B cell (primary cell): ENCODE measurements at places on chromosomes 1 and 21. TPM values are rescaled to one million over a fixed set of nuclear protein-coding genes. Genes with fewer than 3 reads are reported as not detected.

GRCh38 chr1:242187171-242187570 lies 188.3 kb upstream of the MAP1LC3C start:
- no peak overlapping the region for H3K4me3 ChIP-seq
- H3K27ac ChIP-seq = no peak overlapping the region
- H3K4me1 ChIP-seq = no peaks in the 10 kb centered on the region
- H3K36me3 ChIP-seq = no peaks in the 10 kb centered on the region

- H3K4me1 ChIP-seq = no peaks in the 10 kb centered on the region
- no peak overlapping the region for H3K27ac ChIP-seq
- no peak for DNase-seq
- no peak overlapping the region for H3K4me3 ChIP-seq
- no peaks in the 10 kb centered on the region for H3K27me3 ChIP-seq
- H3K36me3 ChIP-seq = no peaks in the 10 kb centered on the region
These were observed 55.5 kb upstream of the ESRRG start for GRCh38 chr1:216778737-216779136.

DNA sequence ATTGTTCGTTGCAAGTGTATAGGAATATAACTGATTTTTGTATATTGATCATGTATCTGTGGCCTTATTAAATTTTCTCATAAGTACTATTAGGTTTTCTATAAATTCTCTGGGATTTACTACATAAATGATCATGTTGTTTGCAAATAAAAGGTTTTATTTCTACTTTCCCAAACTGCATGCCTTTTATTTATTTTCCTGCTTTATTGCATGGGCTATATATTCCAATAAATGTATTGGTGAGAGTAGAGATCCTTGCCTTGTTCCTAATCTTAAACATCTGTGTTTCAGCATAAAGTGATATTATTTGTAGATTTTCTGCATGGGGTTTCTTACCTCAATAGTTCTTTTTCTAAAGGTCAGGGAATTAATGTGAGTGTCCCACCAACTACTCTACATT lies 107.0 kb upstream of the CD55 start:
- no peak overlapping the region for H3K27ac ChIP-seq
- H3K27me3 ChIP-seq = no peaks in the 10 kb centered on the region
- DNase-seq = no peak
- H3K4me3 ChIP-seq = no peak overlapping the region

- H3K27ac ChIP-seq = no peak overlapping the region
- no peaks in the 10 kb centered on the region for H3K36me3 ChIP-seq
- no peak overlapping the region for H3K4me3 ChIP-seq
- no peaks in the 10 kb centered on the region for H3K4me1 ChIP-seq
- DNase-seq = no peak
- H3K27me3 ChIP-seq = no peaks in the 10 kb centered on the region
These were observed 22.4 kb upstream of the LEPR start for GRCh38 chr1:65398083-65398482.

DNA sequence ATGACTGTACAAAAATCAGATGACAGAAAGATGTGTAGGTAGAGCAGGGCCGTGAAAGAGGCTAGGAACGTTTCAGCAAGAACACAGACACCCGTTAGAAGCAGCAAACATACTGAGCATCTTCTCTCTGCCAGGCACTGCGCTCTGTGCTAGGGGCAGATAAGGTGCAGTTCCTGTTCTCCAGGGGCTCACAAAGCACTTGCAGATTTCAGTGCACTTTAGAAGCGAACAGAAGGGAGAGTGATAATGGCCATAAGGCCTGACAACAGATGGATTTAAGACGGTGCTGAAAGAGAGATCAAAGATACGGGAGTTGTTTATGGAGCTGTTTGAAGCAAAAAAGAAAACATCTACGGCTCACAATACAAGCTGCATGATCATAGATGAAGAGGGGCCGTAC lies 200.3 kb upstream of the FOXD3 start:
- H3K4me3 ChIP-seq = no peak overlapping the region
- H3K27ac ChIP-seq = no peak overlapping the region
- no peaks in the 10 kb centered on the region for H3K36me3 ChIP-seq
- no peaks in the 10 kb centered on the region for H3K4me1 ChIP-seq
- no peaks in the 10 kb centered on the region for H3K27me3 ChIP-seq
- DNase-seq = peak; percentile 1

CFAP107 gene
- not detected in 2 replicates for total RNA-seq

GRCh38 chr1:203031467-203031866 lies 5.2 kb downstream of the PPFIA4 start:
- H3K4me3 ChIP-seq = no peak overlapping the region
- peaks cover 9% of the 10 kb centered on the region for H3K4me1 ChIP-seq
- no peak overlapping the region for H3K27ac ChIP-seq
- H3K36me3 ChIP-seq = no peaks in the 10 kb centered on the region
- no peaks in the 10 kb centered on the region for H3K27me3 ChIP-seq

DNA sequence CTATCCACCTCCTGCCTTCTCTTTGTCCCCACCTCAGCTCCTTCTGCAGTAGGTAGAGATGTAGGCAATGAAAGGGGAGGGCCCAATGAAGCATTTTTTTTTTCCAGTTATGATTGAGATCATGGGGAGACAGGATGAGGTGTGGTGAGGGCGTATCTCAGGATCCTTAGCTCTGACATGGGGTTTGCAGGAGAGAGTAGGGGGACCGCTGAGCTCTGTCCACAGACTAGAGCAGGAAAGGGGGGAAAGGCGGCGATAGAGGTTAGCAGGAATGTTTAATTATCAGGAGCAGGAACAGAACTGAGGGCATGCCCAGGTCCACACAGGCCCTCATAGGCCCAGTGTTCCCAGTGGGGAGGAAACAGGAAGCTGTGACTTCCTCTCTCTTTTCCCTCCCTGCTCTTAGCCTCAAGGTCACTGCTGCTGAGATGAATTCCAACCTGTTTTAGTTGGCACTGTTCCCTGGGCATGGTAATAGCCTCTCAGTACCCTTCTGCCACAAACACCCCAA lies 901 bp upstream of the RXFP4 start:
- DNase-seq = no peak
- H3K36me3 ChIP-seq = no peaks in the 10 kb centered on the region
- no peaks in the 10 kb centered on the region for H3K27me3 ChIP-seq
- H3K4me1 ChIP-seq = peaks cover 75% of the 10 kb centered on the region
- peak overlapping the region; percentile 52 for H3K27ac ChIP-seq
- no peak overlapping the region for H3K4me3 ChIP-seq

- H3K27me3 ChIP-seq = no peaks in the 10 kb centered on the region
- H3K4me3 ChIP-seq = no peak overlapping the region
- H3K36me3 ChIP-seq = no peaks in the 10 kb centered on the region
- no peaks in the 10 kb centered on the region for H3K4me1 ChIP-seq
- DNase-seq = no peak
These were observed 389.5 kb upstream of the PROX1 start for GRCh38 chr1:213598263-213598662.

DNA sequence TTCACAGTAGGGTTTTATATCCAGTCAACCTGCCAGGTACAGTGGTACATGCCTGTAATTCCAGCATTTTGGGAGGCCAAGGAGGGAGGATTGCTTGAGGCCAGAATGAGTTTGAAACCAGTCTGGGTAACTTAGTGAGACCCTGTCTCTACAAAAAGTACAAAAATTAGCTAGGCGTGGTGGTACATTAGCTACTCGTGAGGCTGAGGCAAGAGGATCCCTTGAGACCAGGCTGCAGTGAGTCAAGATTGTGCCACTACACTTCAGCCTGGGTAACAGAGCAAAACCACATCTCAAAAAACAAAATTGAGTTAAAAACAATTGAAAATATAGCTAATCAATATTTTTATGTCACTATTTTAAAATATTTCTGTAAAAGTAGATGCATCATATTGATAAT lies 33.2 kb downstream of the DDI2 start:
- no peak overlapping the region for H3K4me3 ChIP-seq
- no peaks in the 10 kb centered on the region for H3K27me3 ChIP-seq
- peaks cover 61% of the 10 kb centered on the region for H3K36me3 ChIP-seq
- no peak overlapping the region for H3K27ac ChIP-seq
- no peak for DNase-seq
- H3K4me1 ChIP-seq = no peaks in the 10 kb centered on the region

- H3K36me3 ChIP-seq = no peaks in the 10 kb centered on the region
- no peak overlapping the region for H3K4me3 ChIP-seq
- H3K27ac ChIP-seq = no peak overlapping the region
- DNase-seq = no peak
These were observed 10.9 kb upstream of the PADI2 start for GRCh38 chr1:17130138-17130635.

- peaks cover 30% of the 10 kb centered on the region for H3K4me1 ChIP-seq
- no peak overlapping the region for H3K27ac ChIP-seq
- peak; percentile 73 for DNase-seq
- H3K27me3 ChIP-seq = peaks cover 31% of the 10 kb centered on the region
- H3K36me3 ChIP-seq = no peaks in the 10 kb centered on the region
- H3K4me3 ChIP-seq = no peak overlapping the region
These were observed 570 bp upstream of the NPR1 start for GRCh38 chr1:153677718-153678518.

CD48 gene
- total RNA-seq = 252 and 255 TPM in 2 replicates

RXFP4 gene
- 0.32 TPM in 1 of 2 replicates, not detected in the other for total RNA-seq

GRCh38 chr1:170732252-170732588 lies 68.3 kb downstream of the PRRX1 start:
- no peak for DNase-seq
- H3K4me1 ChIP-seq = no peaks in the 10 kb centered on the region
- no peak overlapping the region for H3K27ac ChIP-seq
- H3K27me3 ChIP-seq = no peaks in the 10 kb centered on the region
- H3K4me3 ChIP-seq = no peak overlapping the region

GRCh38 chr1:116537040-116537831 lies 33.6 kb downstream of the CD58 start:
- peaks cover 11% of the 10 kb centered on the region for H3K4me1 ChIP-seq
- DNase-seq = no peak
- H3K36me3 ChIP-seq = no peaks in the 10 kb centered on the region
- H3K4me3 ChIP-seq = no peak overlapping the region

DNA sequence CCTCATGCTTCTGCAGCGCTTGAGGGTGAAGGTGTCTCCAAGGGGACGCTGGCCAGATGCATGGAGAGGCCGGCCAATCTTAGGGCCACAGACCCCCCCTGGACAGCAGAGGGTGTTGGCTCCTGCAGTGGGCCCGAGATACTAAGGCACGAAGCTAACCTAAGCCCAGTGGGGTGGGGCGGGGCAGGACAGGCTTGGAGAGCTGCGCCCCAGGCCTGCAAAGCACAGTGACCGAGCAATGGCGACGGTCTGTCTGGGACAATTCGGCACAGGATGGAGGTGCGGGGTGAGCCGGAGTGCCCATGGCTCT lies 1.3 kb downstream of the FNDC10 start:
- H3K27me3 ChIP-seq = peaks cover 11% of the 10 kb centered on the region
- peaks cover 18% of the 10 kb centered on the region for H3K4me1 ChIP-seq
- peak; percentile 34 for DNase-seq
- no peaks in the 10 kb centered on the region for H3K36me3 ChIP-seq
- H3K4me3 ChIP-seq = no peak overlapping the region
- no peak overlapping the region for H3K27ac ChIP-seq

DNA sequence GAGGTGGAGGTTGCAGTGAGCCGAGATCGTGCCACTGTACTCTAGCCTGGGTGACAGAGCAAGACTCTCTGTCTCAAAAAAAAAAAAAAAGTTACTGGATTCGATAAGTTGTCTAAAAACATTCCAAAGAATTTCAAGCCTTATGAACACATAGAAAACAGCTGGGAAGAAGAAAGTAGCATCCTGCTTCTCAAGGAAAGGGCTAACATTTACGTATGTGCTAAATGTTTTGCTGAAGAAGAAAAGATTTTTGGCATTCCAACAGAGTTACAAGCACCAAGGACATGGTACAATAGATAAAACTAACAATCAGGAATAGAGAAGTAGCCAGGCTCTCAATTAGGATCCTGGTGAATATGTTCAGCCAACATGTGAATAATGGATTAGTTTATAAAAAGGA lies 69.8 kb downstream of the HFM1 start:
- H3K36me3 ChIP-seq = no peaks in the 10 kb centered on the region
- H3K27ac ChIP-seq = no peak overlapping the region
- DNase-seq = no peak
- no peaks in the 10 kb centered on the region for H3K27me3 ChIP-seq
- H3K4me1 ChIP-seq = no peaks in the 10 kb centered on the region
- no peak overlapping the region for H3K4me3 ChIP-seq

GRCh38 chr1:37064039-37064438 lies 29.7 kb upstream of the GRIK3 start:
- no peaks in the 10 kb centered on the region for H3K36me3 ChIP-seq
- no peak overlapping the region for H3K4me3 ChIP-seq
- no peak overlapping the region for H3K27ac ChIP-seq
- H3K27me3 ChIP-seq = peaks cover 4% of the 10 kb centered on the region
